Fibroblast of lung (primary cell): ENCODE measurements at places on chromosomes 2 and 18.

DNA sequence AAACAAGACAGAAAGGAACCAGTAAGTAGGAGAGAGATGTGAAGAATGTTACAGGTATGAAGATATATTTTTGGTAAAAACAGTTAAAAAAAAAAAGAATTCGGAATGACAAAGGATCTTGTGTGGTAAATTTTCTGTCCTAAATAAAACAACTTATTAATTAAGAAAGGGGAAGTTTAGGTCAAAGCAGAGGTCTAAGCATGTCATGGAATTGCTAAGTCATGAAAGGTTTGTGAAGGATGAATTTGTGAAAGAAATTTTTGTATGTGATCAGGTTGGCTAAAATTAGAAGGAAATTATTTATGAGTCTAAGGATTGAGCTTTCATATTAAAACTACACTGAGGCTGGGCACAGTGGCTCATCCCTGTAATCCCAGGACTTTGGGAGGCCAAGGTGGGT lies 11.1 kb upstream of the ALPG start:
- DNase-seq = no peak

GRCh38 chr2:17835516-17835915 lies 19.3 kb downstream of the MSGN1 start:
- peak; percentile 7 for DNase-seq

- no peak for DNase-seq
These were observed 56.3 kb downstream of the FMNL2 start for GRCh38 chr2:152391318-152391717.

GRCh38 chr2:197997083-197997541 lies 192.7 kb downstream of the PLCL1 start:
- no peak for DNase-seq

DNA sequence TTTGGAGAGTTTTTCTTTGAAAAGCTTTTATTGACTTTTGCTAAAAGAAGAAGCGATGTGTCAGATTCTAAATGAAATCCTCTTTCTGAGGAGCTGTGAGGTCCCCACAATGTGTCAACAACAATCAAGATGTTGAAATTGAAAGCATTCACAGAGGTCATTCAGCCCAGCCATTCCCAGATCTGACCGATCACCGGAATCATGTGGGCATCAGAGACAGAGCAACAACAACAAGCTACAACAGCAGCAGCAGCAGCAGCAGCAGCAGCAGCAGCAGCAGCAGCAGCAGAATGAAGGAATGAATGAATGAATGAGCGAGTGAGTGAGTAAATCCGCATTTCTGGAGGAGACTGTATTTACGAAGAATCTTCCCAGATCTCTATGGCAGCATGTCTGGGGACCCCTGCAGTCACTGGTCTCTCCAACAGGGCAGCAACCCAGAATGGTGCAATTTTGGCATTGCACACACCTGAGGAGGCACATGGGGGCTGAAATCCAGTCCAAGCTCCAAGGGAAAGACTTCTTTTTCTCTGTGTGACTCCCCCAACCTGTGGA lies 299.0 kb downstream of the MYCN start:
- no peak for DNase-seq
